ENCODE measurements at places on chromosomes 12 and 14.
A peak's percentile ranks its signal among the peaks of the same experiment; 100 is the strongest.

- no peak for DNase-seq
Observed at GRCh38 chr12:117282490-117282889, 78.9 kb downstream of the NOS1 start.

GRCh38 chr12:132018193-132018916 lies 68.6 kb downstream of the EP400 start:
- DNase-seq: no peak

- no peak for DNase-seq
Observed at GRCh38 chr12:3493043-3493858, 2.2 kb downstream of the PRMT8 start.

- DNase-seq: no peak
Observed at GRCh38 chr12:93521225-93522080, 51.0 kb upstream of the SOCS2 start.

DNA sequence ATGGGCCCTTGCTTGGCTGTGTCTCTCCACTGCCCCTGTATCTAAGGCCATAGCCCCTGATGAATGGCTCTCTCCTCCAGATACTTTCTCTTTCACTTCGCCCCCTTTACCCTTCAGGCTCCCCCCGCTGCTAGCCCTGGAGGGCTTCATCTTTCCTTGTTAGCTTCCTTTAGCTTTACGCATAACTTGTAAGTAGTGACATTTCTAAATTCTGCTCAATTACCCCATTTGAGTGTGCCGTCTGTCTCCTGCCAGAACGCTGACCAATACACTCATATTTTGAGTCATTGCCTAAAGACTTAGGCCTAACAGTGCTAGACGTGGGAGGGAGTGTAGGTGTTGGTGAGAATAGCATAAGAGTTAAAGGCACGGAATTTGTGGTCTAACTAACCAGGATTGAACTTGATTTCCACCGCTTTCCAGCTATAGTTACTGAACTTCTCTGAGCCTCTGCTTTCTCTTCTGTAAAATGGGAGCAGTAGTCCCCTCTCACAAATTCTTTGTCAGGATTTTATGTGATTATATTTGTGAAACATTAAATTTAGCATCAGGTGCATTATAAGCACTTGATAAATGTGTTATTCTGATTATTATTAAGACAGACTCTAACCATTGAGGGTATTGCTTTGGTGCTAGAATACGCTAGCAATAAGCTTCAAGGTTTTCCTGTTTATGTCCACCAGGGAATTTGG lies 129.3 kb downstream of the ZFP36L1 start:
- DNase-seq: peak; percentile 24

DNA sequence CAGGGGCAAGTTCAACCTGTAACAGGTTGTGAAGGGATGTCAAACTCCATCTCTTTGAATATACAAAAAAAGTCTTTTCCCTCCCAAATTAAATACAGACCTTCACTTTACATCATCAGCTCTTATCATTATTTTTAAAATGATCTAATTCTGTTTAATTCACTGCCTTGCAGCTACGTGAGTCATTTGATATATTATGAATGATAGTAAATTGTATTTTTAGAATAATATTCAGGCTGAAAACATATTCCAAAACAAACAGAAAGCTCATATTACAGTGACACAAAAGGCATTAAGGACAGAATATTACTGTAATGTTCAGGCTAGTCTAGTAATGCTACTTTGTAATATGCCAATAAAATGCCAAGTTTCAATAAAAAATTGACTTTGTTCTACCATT lies 53.3 kb downstream of the BCAT1 start:
- DNase-seq: no peak

DNA sequence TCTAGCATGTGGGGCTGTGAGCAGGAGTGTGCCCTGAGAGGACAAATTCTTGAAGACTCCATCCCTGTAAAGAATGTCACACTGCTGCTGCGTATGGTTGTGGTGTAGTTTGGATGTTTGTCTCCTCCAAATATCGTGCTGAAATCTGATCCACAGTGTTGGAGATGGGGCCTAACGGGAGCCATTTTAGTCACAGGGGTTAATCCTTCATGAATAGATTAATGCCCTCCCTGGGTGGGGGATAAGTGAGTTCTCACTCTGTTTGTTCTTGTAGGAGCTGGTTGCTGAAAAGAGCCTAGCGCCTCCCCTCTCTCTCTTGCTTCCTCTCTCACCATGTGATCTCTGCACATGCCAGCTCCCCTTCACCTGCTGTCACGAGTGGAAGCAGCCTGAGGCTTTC lies 94.5 kb upstream of the VASH1 start:
- DNase-seq: no peak

DNA sequence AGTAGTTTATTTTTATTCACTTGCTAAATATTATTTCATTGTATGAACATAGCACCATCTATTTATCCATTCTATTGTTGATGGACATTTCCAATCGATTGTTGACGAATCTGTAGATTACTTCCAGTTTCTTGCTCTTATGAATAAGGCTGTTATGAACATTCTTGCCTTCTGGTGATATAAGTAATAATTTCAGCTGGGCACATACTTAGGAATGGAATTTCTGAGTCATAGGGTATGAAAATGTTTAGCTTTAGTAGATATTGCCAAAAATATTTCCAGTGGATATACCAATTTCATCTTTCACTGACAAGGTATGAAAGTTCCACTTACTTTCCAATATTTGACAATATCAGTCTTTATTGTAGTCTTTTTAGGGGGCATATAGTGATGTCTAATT lies 468.5 kb downstream of the ETNK1 start:
- DNase-seq: peak; percentile 71

DNA sequence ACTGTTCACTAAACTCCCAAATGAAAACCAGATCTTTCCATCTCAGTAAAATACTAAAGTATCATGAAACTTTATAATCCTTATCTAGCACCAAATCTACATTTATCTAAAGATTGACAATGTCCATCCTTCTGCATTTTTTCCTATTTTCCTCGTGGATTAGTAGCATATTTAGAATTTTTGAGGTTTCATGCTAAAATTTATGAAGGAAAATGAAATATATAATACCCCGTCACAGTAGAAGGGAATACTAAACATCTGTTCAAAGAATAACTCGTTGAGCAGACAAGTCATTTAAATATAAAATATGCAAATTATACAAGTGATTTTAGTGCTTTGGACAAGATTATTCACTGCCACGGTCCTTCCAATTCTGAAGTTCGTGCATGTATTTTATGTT lies 122.7 kb upstream of the SLCO1C1 start:
- DNase-seq: no peak

- no peak for DNase-seq
Observed at GRCh38 chr12:89762498-89763170, 54.0 kb upstream of the ATP2B1 start.

- DNase-seq: no peak
Observed at GRCh38 chr14:21529515-21529914, 3.4 kb upstream of the SALL2 start.

DNA sequence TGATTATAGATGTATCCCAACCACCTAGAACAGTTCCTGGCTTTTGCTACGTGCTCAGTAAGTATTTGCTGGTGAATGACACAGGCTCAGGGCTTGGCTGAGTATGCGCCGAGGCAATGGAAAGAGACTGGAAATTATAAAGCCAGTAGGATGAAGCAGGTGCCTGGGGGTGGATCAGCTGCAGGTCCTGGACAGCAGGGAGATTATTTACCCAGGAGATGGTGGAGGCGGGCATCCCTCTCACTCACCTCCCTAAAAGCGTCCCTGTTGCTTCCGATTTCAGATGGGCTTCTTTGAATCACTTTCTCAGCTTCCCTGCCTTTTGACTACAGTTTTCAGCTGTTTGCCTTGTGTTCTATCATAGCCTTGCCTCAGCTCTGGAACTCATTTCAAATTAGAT lies 6.4 kb downstream of the SLC6A13 start:
- no peak for DNase-seq

DNA sequence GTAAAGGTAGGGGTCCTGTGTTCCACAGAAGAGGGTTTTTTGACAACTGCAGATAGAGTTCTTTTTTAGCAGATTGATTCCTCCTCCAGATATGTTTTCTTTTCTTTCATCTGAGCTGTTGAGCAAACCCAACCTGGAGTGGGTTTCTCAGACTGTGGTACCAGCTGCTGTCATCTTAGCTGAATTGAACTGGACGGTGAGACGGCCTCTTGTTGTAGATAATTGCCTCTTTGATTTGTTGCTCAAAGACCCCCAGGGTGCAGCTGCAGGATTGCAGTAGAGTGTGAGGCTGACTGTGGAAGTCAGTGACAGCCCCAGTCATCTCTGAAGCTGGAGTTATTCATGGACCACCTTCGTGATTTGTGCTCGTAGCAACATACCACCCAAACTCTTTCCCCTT lies 317.7 kb downstream of the AACS start:
- DNase-seq: no peak

DNA sequence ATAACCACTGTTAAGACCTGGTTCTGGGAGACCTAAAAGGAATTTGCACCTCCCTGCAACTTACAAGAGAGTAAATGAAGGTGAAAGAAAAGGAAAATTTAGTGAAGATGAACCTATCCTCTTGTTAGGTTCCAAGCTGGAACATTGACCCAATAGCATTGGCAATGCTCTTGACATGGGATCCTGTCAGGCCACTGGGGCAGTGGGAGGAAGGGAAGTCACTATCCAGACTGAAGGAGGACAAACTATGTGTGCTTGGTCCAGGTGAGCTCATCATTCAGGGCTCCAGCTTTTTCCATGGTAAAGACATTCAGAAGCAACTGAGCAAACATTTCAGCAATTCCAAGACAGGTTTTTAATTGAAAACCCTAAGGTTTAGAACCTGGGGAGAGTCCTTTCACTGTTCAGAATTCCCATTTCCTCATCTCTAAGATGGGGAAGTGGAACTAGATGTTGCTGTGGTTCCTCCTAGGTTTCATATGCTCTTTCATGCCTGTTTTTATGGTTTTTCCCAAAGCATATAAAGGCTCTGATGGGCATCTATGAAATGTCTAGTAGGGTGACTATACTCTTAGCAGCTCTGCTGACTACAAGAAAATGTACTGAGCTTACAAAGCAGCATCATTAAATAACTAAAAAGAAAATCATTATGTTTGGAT lies 33.1 kb downstream of the MAPK1IP1L start:
- no peak for DNase-seq

DNA sequence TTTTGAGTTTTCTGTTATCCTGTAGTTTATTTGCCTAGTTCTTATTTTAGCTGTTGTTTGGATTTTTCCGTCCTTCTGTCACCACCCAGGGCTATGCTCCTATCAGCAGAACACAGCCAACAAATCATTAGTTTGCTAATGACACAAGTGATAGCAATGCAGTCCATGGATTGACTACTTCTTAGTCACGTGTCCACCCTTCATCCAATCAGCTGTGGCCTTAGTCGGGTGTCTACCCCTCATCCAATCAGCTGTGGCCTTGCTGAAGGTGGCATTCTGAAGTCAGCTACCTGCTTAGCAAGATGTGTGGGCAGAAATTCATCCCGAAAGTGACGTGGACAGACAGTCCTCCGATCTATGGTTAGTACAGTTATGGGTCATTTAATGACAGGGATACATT lies 182.3 kb downstream of the GALC start:
- no peak for DNase-seq

DNA sequence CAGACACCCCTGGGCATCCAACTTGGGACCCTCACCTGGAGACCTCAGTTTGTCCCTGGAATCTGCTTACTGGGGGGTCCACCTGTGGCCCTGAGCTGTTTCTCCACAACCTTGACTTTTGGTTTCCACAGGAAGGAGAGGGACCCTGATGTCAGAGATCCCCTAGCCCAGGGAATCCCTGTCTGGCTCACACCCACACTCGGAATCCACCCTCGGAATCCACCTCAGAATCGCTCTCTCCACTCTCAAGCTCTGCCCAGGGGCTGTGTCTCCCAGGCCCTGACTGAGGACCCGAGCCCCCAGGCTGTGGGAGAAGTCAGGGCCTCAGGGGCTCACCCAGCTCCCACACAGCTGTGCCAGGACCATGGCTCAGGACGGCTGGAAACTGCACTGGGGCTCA lies 17.4 kb downstream of the LTBP2 start:
- DNase-seq: no peak

DNA sequence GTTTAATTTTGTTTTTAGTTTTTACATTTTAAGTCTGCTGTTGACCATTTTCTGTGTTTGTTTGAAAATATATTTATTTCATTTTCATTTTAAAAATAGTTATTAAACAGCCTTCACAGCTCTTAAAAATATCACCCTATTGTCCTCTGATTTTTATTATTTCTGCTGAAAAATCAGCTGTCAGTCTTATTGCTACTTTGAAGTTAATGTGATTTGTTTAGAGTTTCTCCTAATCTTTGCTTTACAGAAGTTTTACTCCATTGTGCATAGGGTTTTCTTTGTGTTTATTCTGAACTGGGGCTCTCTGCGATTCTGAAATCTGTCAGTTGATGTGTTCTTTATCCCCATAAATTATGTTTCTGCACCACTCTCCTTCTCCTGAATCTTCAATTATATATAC lies 486.3 kb downstream of the SOX5 start:
- no peak for DNase-seq

- no peak for DNase-seq
Observed at GRCh38 chr12:96398424-96399119, 1.7 kb downstream of the CDK17 start.

- DNase-seq: peak; percentile 23
Observed at GRCh38 chr12:104414581-104415341, 42.0 kb upstream of the CHST11 start.

DNA sequence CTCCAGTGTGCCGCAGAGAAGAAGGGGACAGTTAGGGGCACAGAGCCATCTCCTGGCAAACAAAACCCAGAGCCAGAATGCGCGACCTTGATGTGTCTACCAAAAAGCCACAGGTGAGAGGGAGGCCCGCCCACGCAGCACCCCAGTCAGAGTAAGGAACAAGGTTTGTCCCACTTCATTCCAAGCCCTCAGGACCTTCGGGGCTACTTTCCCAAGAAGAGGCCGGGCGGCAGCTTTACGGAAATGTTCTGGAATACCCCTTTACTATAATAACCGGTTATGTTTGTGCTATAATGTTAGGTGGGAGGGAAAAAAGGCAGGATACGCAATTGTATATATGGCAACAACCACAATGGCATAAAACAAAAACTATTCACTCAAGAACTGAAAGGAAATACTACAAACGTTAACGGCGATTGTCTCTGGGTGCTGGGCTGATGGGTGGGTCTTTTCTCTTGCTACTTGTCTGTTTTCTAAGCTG lies 12.3 kb downstream of the CCDC88C start:
- no peak for DNase-seq

- peak; percentile 81 for DNase-seq
Observed at GRCh38 chr14:105489542-105490266, 1.3 kb upstream of the TEDC1 start.

DNA sequence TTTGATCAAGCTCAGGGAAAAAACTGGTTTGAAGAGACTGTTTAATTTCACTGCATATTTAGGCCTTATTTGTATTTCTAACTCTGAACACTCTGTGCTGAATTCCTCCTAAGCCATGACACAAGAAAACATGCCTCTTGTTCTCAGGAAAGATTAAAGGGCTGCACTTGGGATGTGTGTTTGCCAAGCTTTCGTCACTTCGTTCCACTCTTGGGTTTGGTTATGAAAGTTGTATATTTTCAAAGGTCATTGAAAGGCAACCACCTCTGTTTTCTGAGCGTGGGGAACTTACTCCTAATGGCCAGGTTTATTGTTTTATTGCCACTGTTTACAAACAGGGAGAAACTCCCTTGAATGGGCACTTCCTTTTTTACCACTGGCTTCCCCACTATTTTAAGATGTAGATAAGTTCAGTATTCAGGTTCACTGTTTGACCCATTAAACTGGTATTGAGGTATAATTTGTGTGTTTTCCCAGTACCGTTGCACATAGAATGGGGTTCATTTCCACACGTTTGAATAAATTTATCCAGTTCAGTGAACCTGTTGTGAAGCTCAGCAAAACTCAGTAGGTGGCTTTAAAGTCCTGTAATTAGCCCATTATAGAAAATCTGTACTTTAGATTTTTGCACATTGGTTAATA lies 65.3 kb downstream of the NKX2-1 start:
- no peak for DNase-seq

GRCh38 chr14:56892959-56893358 lies 82.7 kb upstream of the OTX2 start:
- DNase-seq: no peak
